ENCODE measurements at places on chromosomes 1 and 21.
A peak's percentile ranks its signal among the peaks of the same experiment; 100 is the strongest.

DNA sequence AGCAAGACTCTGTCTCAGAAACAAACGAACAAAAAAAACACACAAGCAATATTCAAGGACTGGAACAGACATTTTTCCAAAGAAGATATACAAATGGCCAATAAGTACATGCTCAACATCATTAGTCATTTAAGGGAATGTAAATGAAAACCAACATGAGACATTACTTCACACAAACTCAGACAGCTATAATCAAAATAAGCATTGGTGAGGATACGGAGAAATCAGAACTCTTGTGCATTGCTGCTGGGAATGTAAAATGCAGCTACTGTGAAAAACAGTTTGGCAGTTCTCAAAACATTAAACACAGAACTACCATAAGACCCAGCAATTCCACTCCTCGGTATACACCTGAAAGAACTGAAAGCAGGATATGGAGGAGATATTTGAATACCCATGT lies 15.4 kb downstream of the NOL9 start:
- no peak for DNase-seq

GRCh38 chr1:70140343-70140742 lies 65.0 kb downstream of the LRRC40 start:
- DNase-seq, result no peak

DNA sequence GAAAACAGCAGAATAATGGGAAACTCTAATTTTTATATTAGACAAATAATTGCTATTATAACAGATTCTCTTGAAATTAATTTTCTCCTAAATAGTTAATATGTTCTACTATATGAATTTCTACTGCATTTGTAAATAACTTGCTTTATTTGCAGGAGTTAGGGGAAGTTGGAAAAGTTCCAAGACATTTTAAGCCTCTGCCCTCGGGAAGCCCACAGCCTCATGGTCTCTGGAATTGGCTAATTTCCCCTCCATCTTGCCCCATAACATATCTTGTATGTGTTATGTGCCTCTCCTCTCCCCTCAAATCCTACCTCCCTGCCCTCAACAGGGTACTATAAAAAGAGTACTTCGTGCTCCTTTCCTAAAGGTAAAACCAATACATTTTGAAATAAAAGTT lies 271.4 kb upstream of the NR5A2 start:
- DNase-seq, result peak; percentile 26

GRCh38 chr1:111195002-111195684 lies 5.3 kb downstream of the DENND2D start:
- DNase-seq, result no peak

- DNase-seq, result no peak
Measured at GRCh38 chr21:39105341-39105765, 77.9 kb downstream of the PSMG1 start.

DNA sequence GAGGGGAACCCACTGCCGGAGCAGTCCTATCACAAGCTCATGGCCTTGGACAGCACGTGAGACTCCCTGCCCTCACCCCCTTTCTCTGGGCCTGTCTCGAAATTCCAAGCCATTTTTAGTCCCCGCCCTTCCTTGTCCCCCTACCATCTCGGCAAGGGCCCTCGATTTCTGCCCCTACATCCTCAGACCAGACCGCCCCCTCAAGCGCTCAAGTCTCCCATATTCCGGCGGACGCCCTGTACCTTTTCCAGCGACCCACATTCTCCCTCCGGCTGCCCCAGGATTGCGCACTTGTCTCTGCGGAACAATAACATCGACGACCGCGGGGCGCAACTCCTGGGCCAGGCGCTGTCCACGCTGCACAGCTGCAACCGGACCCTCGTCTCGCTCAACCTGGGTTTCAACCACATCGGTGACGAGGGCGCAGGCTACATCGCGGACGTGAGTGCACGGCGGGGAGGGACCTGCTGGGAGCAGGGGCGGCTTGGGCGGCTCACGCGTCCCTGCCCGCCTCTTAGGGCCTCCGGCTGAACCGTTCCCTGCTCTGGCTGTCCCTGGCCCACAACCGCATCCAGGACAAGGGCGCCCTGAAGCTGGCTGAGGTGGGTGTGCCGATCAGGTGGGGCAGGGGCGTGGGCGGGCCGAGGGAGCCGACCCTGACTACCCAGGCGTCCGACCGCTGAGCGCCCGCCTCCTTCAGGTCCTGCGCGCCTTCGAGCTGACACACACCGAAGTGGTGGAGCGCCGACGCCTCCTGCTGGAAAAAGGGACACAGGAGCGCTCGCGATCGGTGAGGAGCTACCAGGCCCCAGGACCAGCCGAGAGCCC lies 7.0 kb downstream of the LRRC71 start:
- peak; percentile 64 for DNase-seq

All from Kasumi-1 (cell line).